Activated T-helper 1 cell treated with anti-CD3 and anti-CD28 coated beads, Interleukin-2, amount 50 U/mL, for 16 hours (primary cell): ENCODE measurements at places on chromosomes 13 and 19.

DNA sequence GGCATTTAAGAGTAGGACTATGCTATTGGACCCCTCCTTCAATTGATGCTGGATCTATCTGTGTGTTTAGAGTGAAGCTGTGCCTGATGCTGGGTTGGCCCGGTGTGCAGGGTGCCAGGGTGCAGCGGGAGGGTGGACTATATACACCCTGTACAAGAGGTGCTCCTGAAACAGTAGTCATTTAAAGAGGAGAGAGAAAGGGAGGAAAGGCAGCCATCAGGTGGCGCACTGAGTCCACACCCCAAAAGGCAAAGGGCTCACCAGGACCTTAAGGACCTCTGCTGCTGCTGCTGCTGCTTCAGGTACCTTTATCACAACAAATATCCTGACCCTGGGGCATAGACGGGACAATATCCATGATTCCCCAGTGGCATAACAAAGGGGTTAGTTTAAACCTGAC is 39.4 kb downstream of the ZNF136 start:
- DNase-seq = peak; percentile 40

GRCh38 chr19:13579388-13580060 is 73.2 kb upstream of the CACNA1A start:
- no peak for DNase-seq

GRCh38 chr19:50509366-50509765 is 1.6 kb downstream of the JOSD2 start:
- DNase-seq = no peak

DNA sequence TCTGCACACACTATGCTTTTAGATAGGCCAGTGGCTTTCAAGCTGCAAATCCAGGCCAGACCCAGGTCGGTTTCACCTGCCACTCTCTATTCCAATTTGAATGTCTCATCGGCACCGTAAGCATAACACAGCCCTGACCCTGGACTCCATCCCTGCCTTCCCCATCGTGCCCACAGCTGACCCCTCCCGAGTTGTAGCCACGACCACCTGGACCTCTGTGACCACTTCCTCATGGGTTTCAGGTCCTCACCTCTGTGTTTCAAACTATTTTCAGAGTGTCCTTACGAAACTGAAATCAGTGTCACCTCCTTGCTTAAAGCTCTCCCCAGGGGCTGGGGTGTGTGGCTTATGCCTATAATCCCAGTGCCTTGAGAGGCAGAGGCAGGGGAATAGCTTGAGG is 9.0 kb upstream of the HSH2D start:
- no peak for DNase-seq

DNA sequence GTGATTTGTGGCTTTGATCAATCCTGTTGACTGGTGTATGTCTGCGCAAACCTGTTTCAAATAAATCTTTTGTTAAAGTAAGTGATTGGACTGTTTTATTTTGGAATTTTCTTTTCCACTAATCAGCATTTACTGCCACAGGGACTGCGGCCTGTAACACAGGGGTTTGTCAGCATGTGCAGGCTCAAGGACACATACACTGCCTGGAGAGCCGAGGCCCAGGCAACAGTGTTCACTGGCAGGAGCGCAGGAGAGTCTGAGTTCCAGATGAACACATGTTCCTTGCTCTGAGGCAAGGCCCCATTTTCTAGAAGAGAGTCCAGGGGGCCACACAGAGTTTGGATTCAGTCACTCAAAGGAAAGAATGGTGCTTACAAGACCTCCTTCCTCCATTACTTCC is 26.0 kb downstream of the SHISA2 start:
- no peak for DNase-seq

- DNase-seq = peak; percentile 39
Observed at GRCh38 chr19:2503521-2504109, 27.7 kb downstream of the GADD45B start.

- DNase-seq = no peak
Observed at GRCh38 chr13:33016414-33017322, at the start of gene KL. Gene KL (plus strand): TSS chr13:33016423. CDS start chr13:33016441, 18 bp downstream.

DNA sequence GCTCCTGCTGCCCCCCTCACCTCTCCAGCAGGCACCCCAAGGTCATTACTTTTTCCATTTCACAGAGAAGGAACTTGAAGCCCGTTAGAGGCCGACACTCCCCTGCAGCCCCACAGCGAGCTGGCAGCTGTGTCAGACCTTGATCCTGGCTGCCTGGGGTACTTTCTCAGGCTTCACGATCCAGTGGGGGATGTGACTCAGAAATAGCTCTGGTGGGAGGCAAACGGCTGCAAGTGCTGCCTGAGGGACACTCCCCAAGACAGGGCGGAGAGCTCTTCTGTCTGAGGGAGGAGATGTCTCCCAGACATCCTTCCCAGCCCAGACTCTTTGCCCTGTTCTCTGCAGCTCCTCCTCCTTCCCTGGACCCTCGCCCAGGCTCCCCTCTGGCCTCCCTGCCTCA is 4.8 kb downstream of the TSKS start:
- DNase-seq = no peak

DNA sequence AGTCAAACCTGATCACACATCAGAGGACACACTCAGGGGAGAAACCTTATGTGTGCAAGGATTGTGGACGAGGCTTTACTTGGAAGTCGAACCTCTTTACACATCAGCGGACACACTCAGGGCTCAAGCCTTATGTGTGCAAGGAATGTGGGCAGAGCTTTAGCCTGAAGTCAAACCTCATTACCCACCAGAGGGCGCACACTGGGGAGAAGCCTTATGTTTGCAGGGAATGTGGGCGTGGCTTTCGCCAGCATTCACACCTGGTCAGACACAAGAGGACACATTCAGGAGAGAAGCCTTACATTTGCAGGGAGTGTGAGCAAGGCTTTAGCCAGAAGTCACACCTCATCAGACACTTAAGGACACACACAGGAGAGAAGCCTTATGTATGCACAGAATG is 8.2 kb upstream of the ZNF527 start:
- no peak for DNase-seq

DNA sequence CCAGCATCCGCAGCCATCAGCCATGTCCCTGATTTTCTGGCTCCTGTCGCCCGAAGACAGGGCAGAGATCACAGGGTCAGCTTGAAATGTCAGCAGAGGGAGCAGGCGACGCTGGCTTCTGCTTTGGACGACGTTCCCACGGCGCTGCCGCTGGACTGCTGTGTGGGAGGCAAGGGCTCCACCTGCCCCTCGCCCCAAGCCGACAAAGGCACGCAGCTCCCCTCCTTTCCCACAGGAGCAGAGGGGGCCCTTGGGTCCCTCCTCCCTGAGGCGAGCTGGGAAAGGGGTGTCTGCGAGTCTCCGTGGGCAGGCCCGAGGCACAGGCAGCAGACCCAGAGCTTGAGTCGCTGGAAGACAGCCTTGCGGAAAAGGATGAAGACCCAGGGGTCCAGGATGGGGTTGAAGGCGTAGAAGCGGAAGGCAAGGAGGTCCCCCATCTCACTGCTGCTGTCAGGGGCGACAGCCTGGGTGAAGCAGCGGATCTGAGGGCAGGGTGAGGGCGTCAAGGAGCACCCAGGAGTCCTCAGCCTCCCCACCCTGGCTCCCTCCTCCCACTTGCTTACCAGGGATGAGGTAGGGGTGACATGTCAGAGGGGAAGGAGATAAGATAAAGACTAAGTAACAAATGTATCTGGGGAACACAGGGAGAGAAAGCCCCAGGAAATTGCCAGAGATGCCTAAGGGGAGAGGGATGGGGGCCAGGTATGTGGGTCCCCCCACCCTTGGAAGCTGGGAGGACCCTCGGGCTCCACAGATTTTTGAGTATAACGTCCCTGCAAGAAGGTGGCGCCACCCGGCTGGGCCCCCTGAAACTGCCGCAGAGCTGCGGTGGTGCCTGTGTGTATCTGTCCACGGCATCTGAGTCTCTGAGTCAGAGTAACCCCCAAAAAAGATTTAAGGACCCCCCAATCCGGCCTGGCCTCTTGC is 3.4 kb downstream of the PTGIR start:
- no peak for DNase-seq

DNA sequence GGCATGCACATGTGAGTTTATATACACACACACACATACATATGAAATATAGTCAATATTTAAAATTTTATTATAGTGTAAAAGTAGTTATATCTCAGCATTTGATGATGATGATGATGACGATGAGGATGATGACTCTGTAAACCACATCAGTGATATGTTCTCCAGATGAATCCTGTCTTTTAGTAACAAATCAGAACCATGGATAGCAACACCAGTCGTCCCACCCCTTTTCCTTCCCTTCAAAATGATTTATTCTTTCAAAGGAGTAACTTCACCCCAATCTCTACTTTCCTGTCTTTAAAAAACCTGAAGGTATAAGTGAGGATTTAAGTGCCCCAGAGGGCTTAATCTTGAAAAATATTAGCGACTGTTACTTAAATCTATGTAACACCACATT is 74.1 kb downstream of the DCLK1 start:
- DNase-seq = no peak

GRCh38 chr19:48120505-48120904 is 9.9 kb upstream of the PLA2G4C start:
- DNase-seq = no peak

DNA sequence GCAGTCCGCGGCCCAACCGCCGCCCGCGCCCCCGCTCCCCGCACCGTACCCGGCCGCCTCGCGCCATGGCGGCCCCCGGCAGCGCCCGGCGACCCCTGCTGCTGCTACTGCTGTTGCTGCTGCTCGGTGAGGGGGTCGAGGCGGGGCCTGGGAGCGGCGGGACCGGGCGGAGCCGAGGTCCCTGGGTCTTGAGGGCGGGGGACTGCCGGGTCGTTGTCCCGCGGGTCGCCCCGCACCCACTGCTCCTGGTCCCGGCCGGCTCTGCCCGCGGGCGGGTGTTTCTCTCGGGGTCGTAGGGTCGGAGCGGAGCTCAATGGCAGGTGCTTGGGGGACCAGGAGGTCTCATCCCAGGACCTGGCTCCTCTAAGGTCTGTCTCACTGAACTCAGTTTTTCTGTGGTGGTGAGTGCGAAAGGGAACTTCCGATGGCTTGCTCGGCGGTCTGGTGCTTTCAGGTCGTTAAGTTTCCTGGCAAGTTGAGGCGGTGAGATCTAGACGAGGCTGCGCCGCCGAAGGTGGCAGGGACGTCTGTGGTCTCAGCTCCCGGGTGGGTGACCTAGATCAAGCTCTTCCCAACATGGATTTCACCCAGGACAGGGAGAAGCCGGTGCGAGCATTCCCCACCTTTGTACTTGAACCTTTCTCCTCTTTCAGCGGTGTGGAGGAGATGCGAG is 467 bp downstream of the LAMP1 start:
- peak; percentile 16 for DNase-seq

DNA sequence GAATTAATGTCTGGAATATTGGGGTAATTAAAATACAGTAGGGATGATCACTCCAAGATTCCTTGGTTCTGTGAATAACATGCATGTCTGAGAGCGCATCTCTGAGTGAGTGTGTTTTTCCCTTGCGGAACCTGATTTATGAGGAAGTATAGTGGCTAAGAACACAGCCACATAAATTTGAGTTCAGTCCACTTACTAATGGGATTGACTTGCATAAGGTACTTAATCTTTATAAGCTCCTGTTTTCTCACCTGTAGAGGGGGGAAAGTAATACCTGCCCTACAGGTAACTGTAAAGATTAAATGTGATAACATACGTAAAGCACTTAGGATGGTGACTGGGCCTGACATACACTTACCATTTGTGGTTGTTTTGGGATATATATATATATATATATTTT is 60.8 kb downstream of the KLF5 start:
- DNase-seq = no peak
